Activated CD8-positive, alpha-beta memory T cell treated with anti-CD3 and anti-CD28 coated beads for 1 hour (primary cell): ENCODE measurements at places on chromosomes 4 and X.

DNA sequence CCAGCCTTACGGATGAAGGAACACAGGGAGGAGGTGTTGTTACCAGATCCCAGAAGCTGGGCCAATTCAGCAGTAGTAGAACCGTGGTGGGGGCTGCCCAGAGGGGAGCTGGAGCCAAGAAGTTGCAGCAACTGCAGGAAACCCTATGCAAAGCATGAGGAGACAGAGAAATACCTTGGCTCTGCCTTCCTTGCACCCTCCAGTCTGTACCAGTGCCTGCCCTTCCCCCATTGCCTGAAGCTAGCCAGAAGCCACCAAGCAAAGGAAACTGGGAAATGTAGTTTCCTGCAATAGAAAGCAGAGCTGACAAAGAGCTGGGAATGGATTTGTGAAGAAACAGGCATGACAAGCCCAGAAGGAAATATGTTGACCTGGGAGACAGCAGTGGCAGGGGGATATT, 108.7 kb upstream of the FUNDC1 start:
- DNase-seq, result no peak

- no peak for DNase-seq
Observed at GRCh38 chr4:32624943-32625603, 1904.9 kb downstream of the PCDH7 start.

- peak; percentile 15 for DNase-seq
Observed at GRCh38 chr4:1337376-1337831, 9.6 kb upstream of the UVSSA start.

GRCh38 chr4:83231620-83232076, 53.0 kb downstream of the COQ2 start:
- no peak for DNase-seq

GRCh38 chr4:3386526-3386925, 55.2 kb upstream of the HGFAC start:
- DNase-seq, result no peak

GRCh38 chr4:39714166-39714565, 16.2 kb downstream of the UBE2K start:
- DNase-seq, result no peak

DNA sequence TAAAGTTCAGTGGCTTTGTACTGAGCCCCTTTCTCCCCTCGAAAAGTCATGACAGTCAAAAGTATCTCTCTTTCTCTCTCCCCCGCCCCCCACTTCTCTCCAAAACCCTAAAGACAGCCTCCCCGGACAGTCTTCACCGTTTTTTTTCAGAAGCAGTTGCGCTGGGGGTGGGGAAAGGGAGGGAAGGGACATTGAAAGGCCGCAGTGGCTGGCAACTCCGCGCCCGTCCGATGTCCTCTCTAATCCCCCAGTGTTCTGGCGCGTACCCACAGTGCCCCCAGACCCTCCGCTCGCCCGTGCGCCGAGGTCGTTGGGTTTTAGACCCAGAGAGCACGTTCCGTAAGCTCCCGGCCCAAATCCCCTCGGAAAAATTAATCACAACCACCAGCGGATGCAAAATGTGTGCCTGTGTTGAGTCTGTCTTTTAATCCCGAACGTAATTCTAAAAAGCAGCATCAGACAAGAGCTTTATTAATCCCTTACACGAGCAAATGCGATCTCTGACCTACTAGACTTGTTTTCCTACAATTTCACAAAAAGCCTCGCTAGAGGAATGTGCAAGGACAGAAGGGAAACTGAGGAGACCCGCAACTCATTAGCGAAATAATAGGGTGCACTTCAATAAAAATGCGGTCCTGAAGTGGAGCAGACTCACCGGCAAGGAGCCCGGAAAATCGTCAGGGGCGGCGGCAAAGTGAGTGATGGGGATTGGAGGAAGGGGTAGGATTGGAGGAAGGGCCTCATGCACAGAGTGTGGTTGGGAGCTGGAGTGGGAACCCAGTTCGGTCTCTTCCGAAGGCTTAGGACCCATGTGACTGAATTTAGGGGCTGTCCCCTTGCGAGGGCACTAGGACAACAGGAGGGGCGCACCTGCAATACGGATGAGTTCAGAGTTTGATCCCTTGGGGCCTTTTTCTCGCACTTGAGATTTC, 12.2 kb upstream of the PRDM8 start:
- no peak for DNase-seq

GRCh38 chr4:152785639-152786615, 6.2 kb downstream of the ARFIP1 start:
- DNase-seq, result no peak

- no peak for DNase-seq
Observed at GRCh38 chrX:106734827-106735226, 8.3 kb downstream of the RNF128 start.

GRCh38 chr4:2416564-2417225, 1.8 kb downstream of the ZFYVE28 start:
- no peak for DNase-seq

GRCh38 chr4:185018834-185019455, 655 bp downstream of the HELT start:
- no peak for DNase-seq

GRCh38 chrX:70128071-70128470, 5.2 kb upstream of the IGBP1 start:
- DNase-seq, result no peak

DNA sequence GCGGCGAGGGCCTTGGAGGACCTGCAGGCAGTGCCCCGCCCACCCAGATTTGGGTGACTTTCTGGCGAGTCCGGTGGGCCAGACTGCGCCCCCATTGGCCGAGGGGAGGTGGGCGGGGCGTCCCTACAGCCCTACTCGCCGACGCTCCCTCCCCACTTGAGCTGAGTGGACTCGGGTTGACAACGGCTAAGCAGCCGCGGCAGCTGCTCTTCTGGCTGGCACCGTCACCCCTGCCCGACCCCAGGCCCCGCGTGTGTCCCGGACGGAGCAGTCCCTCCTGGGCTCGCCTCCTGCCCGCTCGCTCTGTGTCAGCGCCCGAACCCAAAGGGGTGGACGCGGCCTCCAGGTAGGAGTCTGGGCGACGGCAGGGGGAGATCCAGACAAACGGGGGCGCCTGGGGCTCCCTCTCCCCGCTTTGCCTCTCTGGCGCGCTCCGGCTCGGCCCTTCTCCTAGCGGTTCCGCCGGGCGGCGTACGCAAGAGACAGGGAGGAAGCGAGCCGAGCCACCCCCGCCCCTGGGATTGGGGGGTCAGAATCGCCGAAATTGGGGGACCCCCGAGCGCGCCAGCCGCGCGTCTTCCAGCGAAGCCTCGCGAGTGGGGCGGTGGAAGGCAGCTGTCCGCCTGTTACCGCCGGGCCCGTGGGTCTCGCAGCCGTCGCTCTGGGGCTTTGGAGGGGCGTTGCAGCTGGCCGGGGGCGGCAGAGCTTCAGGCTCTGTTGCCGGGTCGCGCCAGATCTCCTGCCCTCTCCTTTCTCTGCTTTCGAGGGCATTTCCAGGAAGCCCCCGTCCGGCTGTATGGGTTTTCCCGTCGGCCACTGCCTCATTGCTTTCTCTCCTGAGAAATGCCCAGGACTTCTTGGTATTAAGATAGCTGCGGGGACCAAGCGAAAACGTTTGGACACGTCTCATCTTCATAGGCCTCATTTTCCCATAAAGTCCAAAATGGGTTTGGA, 46.3 kb downstream of the STARD8 start:
- no peak for DNase-seq

GRCh38 chr4:40150932-40151331, 45.9 kb upstream of the RHOH start:
- no peak for DNase-seq

DNA sequence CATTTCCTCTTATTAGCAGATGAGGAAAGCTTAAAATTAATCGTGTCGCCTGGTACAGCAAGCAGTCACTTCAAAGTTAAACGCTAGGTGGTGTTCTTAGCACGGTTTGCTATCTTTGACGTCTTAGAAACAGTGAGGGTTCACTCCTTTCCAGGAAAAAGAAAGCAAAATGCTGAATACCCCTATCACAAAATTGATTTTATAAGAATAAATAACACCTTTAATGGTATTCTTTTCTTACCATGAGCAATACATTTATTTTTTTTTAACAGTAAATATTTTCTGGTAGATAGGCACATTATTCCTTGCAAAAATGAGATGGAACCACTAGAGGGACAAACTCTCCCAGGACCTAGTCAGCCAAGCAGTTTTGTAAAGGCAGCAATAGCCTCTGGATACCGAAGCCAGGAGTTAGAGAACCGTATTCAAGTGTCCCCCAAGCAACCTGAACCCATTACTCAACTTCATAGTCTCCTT, 153.9 kb downstream of the KDR start:
- DNase-seq, result no peak

DNA sequence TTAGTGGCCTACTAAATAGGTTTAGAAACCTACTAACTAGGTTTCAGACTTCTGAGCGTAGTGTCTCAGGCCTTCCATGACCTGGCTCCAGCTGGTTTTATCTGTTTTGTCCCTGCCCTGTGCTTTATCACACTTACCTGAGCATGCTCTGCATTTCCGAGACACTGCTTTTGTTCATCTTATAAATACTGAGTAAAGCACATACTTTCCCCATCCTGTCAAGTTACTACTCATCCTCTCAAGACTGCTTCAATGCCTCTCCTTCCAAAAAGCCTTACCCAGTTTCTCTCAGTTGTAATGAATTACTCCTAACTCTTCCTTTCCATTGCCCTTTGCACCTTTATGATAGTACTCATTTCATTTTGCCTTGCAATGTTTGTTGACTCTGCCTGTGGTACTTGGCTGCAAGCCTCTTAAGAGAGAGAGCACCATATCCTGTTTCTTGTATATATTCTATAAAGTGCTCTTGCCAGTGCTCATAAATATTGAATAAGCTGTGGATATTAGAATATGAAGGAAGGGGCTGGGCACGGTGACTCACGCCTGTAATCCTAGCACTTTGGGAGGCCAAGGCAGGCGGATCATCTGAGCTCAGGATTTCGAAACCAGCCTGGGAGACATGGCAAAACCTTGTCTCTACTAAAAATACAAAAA, 34.4 kb downstream of the SLAIN2 start:
- no peak for DNase-seq

DNA sequence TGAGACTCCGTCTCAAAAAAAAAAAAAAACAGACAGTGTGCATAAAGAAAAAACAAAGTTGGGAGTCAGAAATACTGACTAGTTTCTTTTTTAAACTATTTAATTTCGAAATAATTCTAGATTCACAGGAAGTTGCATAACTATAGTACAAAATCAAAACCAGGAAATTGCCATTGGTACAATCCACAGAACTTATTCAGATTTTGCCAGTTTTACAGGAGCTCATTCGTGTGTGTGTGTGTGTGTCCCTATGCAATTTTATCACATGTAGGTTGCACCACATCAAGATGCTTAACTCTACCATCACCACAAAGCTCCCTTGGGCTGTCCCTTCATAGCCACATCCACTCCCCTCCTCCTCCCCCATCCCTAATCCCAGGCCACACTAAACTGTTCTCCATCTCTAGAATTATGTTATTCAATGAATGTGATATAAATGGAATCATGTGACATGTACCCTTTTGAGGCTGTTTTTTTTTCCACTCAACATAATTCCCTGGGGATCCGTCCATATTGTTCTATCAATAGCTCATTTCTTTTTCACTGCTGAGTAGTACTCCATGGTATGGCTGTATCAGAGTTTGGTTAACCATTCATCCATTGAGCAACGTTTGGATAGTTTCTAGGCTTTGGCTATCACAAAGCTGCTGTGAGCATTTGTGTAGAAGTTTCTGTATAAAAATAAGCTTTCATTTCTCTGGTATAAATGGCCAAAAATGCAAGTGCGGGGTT, 16.3 kb upstream of the DDX3X start:
- no peak for DNase-seq

DNA sequence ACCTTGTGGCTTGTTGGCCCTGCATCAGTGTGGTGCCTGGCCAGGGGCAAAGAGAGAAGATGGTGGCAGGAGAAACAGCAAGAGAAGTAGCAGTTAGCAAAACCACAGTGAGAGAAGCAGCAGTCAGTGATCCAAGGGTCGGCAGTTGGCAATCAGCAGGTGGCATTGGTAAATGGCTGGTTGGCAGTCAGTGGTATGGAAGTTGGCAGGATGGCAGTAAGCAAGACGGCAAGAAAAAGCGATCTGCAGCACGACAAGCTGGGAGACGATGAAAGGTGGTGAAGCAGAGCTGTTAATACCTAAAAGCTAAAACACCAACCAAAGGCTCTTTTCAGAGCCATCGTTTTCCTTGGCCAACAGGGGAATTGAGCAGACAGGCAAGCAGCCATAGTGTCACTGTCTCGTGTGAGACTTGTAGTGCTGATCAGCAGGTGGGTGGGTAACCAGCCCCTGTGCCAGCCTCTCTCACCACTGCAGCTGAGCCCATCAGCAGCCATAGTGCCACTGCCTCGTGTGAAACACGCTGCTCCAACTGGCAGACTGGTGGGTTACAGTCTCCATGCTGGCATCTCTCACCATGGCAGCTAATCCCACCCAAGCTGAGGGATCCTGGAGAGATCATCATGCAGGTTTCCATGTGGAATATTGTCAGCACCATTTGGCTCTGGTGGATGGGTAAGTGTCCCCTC, 2078.4 kb downstream of the PCDH7 start:
- no peak for DNase-seq

- DNase-seq, result no peak
Observed at GRCh38 chr4:74057588-74057987, 19.1 kb upstream of the CXCL3 start.

GRCh38 chr4:1882850-1883271, 11.7 kb downstream of the NSD2 start:
- no peak for DNase-seq

GRCh38 chrX:148523303-148524080, 23.1 kb downstream of the AFF2 start:
- no peak for DNase-seq

- DNase-seq, result peak; percentile 2
Observed at GRCh38 chr4:83012200-83012686, 1.6 kb upstream of the LIN54 start.

DNA sequence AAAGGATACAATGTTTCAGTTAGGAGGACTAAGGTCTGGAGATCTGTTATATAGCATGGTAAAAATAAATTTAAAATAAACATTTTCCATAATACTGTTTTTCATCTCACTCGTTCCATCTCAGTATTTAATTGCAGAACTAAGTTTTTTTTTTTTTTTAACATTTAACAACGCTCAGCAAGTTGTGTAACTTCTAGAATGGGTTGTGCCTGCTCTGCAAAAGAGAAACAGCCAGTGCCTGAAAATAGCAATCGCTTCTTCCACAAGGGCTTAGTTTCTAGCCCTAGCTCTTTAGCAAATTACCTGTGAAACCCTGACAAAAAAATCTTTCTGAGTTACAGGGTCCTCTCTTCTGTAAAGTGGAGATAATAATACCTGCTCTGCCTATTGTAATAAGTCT, 41.9 kb downstream of the CNGA1 start:
- no peak for DNase-seq

GRCh38 chr4:47837094-47837907, 566 bp downstream of the CORIN start:
- no peak for DNase-seq

- no peak for DNase-seq
Observed at GRCh38 chr4:48329976-48330375, 11.4 kb upstream of the SLAIN2 start.

GRCh38 chr4:150321113-150321512, 242.9 kb downstream of the DCLK2 start:
- no peak for DNase-seq

DNA sequence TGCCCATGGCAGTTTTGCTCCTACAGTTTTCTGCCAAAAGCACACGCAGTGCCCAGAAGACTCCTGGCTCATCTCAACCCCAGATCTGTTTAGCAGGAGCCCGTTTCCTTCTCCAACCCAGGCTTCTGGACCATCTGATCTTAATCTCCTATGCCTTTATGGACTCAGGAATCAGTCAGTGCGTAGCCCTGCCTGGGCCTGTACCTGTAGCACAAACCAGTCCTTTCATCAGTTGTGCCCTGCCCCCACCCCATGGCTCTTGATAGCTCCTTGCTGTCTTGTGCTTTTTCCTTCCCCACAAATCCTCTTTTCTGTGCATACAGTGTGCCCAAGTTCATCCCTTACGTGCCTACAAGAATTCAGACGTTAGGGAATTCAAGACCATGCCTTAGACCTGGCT, 1.5 kb downstream of the ZNF718 start:
- no peak for DNase-seq
